ENCODE measurements at places on chromosomes 6 and 20.

DNA sequence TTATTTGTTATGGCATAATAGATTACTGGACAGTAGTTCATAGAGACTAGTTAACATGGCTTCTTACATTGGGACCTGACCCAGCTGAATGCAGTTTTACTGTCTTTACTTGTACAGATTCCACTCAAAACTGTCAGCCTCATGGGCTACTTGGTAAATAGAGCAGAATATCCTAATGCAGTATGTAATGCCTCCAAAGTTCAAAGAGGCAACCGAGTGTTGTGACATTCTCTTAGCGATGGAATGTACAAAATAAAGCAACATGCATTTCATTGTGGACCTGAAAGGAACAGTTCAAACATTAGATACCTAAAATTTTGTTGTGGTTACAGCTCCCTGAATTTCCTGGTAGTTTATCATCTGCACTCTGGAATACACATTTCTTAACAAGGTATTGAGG lies 29.1 kb upstream of the RGS17 start:
- DNase-seq = no peak

DNA sequence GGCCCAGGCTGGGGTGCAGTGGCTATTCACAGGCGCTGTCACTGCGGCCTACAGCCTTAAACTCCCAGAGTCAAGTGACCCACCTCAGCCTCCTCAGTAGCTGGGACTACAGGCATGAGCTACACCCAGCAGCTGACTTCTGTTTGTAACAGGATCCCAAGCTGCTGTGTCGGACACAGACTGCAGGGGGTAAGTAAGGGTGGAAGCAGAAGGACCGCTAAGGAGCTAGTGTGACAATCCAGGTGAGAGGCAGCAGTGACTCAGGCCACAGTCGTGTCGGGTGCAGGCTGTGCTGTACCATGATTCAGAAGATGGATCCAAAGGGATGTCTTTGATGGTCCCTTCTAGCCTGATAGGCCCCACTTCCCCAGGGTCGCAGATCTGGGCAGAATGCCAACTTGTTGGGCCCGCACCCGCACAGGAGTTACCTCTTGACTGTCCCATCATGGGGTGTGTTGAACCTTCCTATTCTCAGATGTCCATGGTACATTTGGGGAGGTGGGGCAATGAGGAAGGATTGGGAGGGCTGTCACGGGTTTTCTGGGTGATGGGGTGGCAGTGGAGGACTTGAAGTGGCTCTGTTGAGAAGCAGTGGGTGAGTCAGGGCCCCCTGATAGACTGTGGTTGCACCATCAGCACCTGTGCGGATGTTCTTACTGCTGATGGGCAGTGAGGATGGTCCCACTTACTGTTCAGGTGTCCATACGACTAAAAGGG lies 25.3 kb downstream of the AAR2 start:
- DNase-seq = no peak

- no peak for DNase-seq
Observed at GRCh38 chr20:19212469-19212815, at the start of gene SLC24A3. TSS of gene SLC24A3 (plus strand) at chr20:19212642.

- DNase-seq = no peak
Observed at GRCh38 chr20:45254383-45255262, at the start of gene SLPI. TSS of gene SLPI (minus strand) at chr20:45254564. CDS start at chr20:45254543, 21 bp downstream.

DNA sequence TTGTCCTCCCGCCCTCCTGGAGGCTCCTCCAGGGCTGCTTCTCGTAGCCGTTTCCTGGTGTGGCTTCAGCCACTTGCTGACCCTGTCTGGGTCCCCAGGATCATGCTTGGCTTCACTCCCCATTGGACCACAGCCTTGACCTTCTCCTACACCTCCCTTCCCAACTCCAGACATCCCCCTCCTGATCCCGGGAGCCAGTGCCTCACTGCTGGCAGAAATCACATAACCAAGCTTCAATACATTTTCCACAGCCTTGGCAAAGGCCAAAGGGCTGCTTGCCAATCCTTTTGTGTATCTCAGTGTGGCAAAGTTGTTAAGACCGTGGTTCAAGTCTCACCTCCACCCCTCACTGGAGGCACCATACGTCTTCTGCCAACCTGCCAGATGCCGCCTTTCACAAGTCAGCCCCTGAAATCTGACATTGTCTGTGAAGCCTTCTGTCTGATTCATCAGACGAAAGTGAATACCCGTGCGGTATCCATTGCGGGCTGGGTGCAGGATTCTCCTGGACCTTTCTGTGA lies 60.1 kb downstream of the PHACTR3 start:
- DNase-seq = no peak

DNA sequence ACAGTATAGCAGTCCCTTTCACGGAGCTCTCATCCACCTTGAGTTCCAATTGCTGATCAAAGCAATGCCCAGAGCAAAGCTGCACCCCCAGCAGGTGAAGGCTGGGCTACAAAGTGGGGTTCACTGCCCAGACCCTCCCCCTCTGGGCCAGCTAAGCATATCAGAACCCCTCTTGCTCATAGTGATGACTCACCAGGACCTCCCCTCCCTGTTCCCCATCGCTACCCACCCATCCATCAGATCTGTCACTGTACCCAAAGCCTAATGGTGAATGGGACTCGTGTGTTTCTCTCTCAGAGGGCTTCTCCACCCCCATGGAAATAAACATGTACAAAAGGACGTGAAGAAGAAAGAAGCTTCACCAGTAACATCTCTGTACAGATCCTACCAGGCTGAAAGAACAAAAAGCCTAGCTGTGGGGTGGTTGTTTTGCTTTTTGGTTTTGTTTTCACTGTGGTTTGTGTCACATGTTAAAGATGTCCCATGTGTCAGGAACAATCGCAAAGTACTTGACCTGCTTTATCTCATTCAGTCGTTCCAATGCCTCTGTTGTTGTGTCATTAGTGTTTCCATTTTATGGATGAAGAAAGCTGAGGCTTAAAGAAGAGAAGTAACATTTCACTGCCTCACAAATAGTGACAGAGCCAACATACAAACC lies 518.5 kb downstream of the CD83 start:
- DNase-seq = no peak

- DNase-seq = no peak
Observed at GRCh38 chr6:162533009-162533400, 194.6 kb downstream of the PRKN start.

DNA sequence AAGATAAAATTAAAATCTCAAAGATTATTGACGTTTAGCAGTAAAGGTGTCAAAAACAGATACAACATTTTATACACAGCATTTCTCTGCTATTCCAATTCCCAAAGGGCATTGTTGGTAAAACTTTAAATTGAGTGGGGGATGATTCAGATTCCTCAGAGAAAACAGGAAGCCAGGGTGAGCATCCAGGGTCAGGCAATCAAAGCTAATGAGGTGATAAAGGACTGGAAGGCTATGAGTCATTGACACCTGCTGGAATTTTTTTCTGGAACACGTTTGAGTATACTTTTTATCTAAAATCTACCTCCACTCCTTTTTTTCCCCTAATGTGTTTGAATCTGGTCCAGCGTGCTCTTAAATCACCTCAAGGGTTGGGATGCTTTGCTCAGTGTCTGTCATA lies 52.2 kb downstream of the FKBP1C start:
- DNase-seq = no peak

DNA sequence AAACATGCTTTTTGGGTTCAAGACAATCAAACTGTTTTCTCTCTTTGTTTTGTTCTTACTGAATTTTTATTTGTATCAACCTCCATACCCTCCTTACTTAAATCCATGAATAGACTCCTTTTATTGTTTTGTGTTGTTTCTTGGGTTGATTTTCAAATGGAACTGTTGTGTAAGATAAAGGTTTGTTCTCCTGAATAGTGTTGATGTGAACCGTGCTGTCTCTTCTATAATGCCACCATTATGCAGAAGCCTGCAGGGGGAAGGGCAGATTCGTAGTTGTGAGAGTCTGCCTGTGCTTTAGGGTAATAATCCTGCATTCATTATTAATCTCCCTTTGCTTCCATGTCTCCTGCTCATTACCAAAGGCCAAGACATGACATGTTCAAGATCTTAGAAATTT lies 105.9 kb downstream of the CDKAL1 start:
- DNase-seq = no peak

DNA sequence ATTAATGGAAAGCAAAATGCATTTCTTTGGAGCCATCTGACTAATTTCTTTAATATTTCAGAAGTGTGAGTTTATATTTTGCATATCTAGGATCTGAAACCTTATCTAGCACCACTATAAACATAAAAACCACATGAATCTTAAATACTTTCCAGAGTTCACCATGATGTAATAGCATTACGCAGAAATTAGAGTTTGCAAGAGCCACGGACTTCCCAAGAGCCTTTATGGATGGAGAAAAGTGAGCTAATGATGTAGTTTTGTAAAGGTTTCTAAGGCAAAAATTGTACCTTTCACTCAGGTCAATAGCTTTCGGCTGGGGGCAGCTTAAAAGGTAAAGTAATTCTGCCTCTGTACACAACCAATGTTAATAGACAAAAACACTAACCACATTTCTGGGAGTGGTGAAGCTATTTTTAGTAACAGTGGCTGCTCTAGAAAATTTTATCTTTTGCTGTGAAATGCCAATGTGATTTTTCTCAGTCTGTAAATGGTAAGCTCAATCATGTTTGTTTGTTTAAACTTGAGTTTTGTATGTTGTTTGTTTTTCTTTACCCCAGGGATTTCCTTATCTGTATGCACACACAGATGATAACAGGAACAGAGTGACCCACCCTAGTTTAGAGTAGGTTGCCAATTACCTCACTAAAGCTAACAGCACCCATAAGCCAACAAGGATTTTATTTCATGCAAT lies 80.5 kb downstream of the FILIP1 start:
- DNase-seq = no peak

DNA sequence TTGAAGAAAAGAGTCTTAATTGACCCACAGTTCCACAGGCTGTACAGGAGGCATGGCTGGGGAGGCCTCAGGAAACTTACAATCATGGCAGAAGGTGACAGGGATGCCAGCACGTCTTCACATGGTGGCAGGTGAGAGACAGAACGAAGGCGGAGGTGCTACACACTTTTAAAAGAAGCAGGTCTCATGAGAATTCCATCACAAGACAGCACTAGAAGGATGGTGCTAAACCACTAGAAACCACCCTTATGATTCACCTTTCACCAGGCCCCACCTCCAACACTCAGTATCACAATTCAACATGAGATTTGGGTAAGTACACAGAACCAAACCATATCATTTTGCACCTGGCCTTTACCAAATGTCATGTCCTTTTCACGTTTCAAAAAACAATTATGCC lies 20.9 kb downstream of the TAGAP start:
- no peak for DNase-seq

DNA sequence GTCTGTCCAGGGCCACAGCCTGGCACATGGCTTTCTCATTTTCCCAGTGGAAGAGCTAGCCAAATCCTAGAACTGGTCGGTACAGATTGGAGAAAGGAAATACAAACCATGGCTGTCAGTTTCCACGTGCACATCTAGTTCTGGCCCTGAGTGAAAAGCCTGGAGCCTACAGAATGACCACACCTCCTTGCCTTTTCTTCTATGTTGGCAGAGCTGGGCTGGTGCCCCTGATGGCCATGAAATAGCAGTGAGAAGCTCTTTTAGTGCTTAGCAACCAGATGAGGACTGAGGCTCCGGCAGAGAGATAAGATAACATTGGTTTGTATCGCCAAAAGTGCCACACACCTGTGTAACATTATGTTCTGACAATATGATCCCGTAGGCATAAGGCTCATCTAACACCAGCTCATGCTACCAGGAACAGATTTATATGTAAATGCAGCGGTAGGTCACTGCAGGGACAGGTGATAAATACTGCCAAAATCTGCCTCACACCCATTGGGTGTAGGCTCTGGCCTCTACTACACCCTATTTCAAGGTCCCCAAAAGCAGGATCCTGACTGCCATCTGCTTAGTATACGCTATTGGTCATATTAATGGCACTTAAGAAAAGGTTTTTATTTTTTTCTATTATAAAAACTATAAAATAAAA lies 39.9 kb upstream of the TBC1D7 start:
- no peak for DNase-seq

DNA sequence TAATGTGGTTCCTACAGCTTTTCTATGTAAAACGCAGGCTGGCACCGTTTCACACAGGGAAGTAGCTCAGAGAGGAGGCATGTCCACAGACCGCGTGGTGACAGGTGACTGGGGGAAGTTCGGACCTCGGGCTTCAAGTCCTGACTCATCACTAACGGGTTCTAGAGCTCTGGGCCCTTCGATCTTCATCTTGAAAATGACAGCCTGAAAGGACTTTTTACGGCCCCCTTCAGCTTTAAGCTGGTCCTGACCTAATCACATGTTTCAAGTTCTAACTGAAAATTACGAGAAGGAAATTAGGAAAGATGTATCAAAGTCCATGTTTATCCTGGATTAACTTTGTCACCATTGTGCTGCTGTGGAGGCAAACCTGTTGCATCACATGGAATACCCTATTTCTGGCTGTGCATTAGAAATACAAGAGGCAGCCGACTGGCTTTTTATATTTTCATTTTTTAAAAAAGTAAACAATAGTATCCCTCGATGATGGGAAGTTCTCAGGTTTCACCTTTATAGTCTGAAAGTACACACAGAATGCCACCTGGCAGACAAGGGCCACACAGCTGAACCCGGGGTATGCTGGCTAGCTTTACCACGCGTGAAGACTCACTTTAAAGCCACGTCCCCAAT lies 2.0 kb downstream of the MAN1A1 start:
- peak; percentile 3 for DNase-seq

DNA sequence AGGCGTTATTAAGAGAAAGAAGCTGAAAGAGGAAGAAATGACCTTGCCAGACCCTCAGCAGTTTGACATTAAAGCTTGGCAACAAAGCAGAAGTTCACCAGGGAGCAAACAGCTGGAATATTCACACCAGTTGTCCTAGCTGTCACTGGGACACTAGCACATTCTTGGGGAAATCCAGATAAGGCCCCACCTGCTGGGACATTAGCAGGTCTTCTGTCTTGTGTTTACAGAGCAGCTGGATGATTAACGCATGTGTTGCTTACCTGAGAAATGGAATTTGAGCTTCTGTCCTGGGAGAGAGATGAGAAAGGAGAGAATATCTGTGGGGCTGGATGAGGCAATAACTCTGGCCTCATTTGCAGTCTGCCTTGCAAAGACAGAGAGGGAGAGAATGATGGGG lies 137.6 kb upstream of the RIN2 start:
- DNase-seq = no peak

DNA sequence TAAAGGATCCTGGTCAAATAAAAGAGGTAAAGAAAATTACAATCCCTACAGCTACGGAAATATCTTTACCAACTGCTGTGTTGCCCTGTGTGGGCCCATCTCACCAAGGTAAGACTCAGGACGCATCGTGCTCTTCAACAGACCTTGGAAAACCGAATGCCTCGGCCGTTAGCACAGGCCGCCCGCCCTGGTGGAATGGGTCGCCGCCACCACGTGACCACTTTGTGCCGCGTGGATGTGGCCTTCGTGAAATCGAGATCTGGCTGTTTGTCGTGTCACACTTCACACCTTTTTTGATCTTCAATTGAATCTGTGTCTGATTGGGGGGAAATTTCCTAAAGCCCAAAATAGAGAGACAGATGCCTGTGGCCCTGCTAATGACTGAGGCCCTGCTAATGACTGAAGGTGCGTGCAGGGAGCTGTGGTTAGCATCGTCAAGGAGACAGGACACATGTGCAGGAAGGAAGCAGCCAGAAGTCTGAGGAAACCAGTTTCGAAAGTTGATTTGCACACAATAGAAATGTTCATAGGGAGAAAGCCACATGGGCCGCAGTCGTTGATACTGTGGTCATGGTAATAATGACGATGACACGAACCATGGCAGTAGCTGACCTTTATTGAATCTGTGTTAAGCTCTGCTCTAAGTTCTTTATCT lies 175.7 kb upstream of the SNX9 start:
- no peak for DNase-seq
